A673 (cell line): ENCODE measurements at places on chromosomes 5 and 9. TPM values are rescaled to one million over a fixed set of nuclear protein-coding genes. Genes with fewer than 3 reads are reported as not detected.

DNA sequence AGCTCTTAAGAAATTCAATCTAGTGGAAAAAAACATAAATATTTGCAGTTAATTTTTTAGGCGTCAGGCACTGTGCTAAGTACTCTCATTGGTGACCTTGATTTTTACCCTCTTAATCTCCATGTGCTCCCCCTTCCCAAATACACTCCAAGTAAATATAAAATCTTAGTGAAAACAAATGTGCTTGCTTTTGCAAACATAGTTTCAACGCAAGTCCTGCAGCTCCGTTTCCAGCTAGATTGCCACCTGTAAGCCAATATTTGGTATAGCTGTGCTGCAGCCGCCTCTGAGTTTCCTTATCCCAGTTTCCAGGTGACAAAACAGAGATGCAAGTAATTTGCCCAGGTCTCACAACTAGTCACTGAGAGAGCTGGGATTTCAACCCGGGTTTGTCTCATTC is 1.9 kb upstream of the MTMR12 start:
- no peak overlapping the region for H3K4me3 ChIP-seq
- no peaks in the 10 kb centered on the region for H3K36me3 ChIP-seq
- no peaks in the 10 kb centered on the region for H3K27me3 ChIP-seq
- no peak overlapping the region for H3K27ac ChIP-seq
- H3K4me1 ChIP-seq = peaks cover 10% of the 10 kb centered on the region
- DNase-seq = no peak

The SLC34A1 gene
- total RNA-seq = not detected in 2 replicates

The ZNF354C gene
- total RNA-seq = 7.4 and 7.6 TPM in 2 replicates

- DNase-seq = no peak
- no peaks in the 10 kb centered on the region for H3K36me3 ChIP-seq
- H3K4me1 ChIP-seq = peaks cover 49% of the 10 kb centered on the region
- peak overlapping the region; percentile 78 for H3K27ac ChIP-seq
These were observed 100.1 kb upstream of the LRRTM2 start for GRCh38 chr5:138975098-138975847.

The PLPP7 gene
- total RNA-seq = not detected in 2 replicates
